Esophagus squamous epithelium (tissue), 5 donors: ENCODE measurements at places on chromosomes 13 and 19.

GRCh38 chr19:13277104-13277809 is 127.0 kb downstream of the IER2 start:
- no peak for DNase-seq

DNA sequence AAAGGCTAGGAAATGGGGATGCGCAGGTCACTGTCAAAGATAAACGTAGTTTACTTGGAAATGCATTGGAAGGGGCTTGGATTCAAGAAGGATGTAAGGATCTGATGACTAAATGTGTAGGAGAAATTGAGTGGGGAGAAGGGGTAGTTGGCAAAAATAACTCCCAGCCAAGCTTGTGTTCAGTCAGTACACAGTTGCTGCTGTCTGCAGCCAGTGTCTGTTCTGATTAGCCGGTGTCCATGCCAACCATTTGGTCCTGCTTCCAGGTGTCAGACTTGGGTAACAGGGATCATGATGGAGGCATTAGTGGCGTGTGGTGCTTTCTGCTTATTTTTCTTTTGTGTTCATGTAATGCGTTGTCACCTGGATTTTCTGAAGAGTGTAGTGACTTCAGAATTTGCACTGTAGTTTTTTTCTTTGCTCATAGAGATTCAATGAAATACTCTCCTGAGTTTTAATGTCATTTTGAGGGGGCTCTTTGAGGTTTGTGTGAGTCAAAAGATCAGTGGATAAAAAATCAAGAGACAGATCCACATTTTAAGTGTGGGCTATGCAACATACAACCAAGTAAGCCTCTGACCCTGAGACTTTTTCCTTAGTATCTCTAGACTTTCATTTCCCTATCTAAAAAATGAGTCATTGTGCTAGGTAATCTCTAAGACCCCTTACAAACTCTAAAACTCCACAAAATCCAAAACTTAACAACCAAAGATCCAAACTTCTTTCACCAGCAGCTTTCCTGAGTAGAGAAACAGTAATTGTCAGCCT is 103.9 kb downstream of the WDFY2 start:
- no peak for DNase-seq

GRCh38 chr19:8034178-8034525 is 18.4 kb upstream of the CCL25 start:
- DNase-seq = no peak

DNA sequence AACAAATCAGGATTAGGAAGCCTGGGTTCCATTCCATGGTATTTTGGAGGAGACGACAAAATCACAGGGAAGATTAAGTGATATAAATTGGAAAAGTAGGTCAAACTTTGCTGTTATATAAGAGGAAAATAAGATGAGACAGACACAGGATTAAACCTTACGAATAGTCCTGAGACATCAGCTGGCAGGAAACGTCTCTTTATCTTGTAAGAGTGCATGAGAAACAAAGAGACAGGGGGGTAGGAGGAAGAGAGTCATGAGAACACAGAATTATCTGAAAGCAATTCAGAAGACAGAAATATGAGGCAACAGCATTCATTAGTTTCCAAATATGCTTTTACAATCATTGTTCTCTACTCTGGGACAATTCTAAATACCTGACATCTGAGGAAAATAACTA is 310.6 kb upstream of the MIR17HG start:
- DNase-seq = no peak
